ENCODE measurements at places on chromosomes 16 and 17.
A peak's percentile ranks its signal among the peaks of the same experiment; 100 is the strongest.

GRCh38 chr16:82623241-82623640, 3.5 kb upstream of the CDH13 start:
- no peak for DNase-seq

DNA sequence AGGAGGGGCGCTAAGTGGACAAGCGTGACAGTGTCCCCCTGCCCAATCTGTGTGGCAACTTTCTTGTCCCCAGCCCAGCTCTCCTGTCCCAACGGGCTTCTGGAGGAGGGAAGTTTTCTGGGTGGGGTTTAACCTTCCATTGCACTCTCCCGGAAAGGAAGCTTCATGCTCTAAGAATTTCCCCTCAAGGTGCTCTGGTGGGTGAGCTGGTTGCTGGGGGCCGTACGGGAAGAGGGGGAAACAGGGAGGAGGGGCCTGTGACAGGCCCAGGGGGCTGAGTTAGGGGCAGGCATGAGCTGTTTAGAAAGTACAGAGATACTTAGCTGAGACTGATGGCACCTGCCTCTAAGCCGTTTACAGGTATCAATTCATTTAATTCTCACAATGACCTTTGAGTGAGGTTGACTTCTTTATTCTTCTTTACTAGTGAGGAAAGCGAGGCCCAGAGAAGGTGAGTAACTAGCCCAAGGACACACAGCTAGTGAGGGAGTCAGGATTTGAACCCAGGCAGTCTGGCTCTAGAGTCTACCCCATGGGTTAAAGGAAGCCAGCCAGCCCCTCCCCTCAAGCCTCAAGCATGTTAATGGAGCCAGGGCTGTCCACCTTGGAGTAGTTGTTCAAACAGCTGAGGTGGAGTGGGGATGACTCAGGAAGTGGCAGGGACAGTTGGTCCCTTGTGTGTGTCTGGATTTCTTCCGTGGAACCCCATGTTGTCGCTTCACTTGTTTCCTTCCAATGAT, 18.9 kb downstream of the ADGRG1 start:
- no peak for DNase-seq

- DNase-seq: peak; percentile 97
These were observed at the start of gene USP36 for GRCh38 chr17:78840780-78841611. Gene USP36 (minus strand): TSS chr17:78840814. CDS start chr17:78836363, 4,451 bp downstream.

DNA sequence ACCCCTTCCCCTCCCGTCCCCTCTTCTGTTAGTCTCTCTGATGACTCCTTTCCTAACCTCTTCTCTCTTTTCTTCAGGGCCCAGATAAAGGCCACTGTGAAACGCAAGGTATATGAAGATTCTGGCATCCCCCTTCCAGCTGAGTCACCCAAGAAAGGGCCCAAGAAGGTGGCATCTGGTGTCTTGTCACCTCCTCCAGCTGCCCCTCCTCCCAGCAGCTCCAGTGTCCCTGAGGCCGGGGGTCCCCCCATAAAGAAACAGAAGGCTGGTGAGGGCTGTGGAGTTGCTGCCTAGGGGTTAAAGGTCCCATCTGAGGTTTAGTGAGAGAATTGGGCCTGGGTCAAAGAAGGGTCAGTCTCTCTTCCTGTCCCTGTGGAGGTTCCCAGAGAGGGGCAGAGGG, 4.0 kb downstream of the RNASEK start:
- DNase-seq: no peak

DNA sequence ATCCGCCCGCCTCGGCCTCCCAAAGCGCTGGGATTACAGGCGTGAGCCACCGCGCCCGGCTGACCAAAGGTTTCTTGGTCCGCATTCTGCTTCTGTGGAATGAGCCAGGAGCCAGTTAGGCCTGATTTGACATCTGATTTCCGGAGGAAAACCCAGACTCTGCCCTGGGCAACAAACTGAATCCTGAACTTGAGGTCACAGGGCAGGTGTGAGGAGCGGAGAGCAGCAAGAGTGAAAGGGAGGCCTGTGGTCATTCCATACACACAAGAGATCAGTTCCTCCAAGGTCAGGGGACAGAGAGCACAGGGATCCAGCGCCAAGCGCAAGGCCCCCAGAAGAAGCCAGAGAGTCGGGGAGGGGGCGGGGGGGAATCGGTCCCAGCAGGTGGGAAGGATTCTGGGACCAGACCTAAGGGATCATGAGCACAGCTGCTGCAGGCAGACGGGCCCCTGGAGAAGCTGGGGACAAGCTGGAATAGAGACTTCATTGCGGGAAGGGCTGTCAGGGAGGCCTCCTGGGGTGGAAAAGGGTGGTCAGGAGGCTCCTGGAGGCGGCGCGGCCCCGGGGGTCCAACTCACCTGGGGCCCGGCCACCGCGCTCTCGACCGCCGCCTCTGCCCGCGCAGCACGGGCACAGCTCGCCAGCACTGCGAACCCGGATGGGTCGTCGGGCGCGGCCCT, 436 bp downstream of the SHPK start:
- no peak for DNase-seq

DNA sequence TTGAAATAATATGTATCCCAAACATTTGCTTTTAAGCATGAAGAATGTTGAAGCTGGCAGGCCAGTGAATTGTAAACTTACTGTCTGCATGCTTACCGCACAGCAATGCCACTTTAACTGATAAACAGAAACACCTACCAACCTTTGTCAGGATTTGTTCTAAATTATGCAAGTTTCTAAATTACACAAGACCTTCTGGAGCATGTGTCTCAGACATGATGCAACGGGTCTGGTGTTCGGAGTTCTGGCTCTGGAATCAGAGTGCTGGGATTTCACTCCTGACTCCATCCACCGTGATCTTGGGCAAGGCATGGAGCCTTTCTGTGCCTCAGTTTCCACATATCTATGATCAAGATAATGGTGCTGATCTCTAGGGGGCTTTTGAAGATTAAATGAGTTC, 111.2 kb downstream of the CCT6B start:
- DNase-seq: no peak

Measured in fibroblast of skin of left quadriceps (primary cell).